ENCODE measurements at places on chromosomes 1 and 21.

- DNase-seq = no peak
Measured at GRCh38 chr1:113392541-113393128, 2.3 kb downstream of the MAGI3 start.

GRCh38 chr1:84089867-84090266, 54.2 kb upstream of the PRKACB start:
- DNase-seq = no peak

DNA sequence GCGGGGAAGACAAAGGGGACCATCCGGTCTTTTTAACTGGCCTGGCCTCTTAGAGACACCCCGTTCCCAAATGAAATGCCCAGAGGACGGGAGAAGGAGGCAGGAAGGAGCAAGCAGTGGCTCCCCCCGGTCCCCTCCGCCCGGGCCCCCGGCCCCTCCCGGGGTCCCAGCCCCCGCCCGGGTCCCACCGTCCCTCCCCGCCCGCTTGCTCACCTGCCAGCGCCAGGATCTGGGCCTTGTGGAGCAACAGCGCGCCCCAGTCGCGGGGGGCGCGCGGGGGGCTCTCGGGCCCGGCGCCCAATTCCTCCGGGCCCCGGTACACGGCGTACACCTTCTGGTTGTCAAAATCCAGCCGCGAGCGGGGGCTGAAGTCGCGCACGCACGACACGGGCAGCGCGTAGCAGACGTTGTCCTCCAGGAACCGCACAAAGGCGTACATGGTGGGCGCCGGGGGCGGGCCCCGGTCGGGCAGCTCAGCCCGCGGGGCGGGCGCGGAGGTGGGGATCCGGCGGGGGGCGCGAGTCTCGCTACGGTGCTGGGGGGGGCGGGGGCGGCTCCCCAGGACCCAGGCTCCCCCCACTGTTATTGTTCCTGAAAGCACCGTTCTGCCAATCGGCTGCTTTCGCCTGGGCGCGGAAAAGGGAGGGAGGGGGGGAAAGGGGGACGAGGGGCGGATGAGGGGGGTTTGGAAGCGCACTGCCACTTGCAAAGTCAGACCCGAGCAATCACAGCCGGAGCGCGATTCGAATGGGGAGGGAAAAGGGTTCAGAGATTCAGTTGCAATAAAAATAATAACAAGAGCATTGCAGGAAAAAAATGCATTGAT, at the start of gene BEND5:
TSS of gene BEND5 (minus strand) at position 499 of the 826 bp plus-strand sequence. CDS start at position 439, 60 bp downstream.
- DNase-seq = peak; percentile 70

DNA sequence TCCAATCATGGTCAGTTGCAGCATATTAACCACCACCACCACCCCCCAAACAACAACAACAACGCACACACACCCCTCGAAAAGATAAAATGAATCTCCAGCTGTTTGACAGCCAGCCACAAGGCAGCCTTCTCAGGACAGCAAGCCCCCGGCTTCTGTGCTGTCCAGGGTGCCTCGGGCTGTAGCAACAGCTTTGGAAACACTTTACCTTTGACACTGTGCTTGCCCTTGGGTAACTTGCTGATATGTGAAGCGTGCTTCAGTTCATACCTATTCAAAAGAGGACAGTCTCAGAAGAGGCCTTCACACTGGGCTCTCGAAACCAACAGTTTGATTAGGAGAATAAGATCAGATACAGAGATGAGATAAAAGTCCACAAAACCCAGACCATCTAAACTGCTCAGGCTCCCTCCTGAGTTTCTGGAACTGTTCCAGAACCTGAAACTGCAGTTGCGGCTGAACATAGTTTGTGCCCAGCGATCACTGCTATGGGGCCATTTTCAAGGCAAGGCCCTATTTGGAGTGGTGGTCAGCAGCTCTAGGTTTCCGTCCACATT, 44.9 kb downstream of the PARP1 start:
- DNase-seq = no peak

DNA sequence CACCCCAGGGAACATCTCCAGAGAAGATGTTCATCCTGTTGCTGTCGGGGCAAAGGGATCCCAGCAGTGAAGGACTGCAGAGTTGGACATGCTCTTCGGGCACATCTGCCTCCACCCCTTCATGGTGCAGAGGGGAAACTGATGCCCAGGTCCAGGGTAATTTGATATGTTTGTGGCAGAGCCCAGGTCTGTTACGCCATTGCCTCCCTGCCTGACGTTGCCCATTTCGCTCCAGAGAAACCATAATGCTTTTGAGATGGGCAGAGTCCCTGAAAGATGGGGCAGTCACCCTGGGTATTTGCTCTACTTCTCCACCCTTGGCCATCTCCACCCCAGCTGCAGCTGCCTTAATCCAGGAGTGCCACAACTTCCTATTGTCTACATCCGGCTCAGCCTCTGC, 290.4 kb upstream of the POU3F1 start:
- DNase-seq = no peak

DNA sequence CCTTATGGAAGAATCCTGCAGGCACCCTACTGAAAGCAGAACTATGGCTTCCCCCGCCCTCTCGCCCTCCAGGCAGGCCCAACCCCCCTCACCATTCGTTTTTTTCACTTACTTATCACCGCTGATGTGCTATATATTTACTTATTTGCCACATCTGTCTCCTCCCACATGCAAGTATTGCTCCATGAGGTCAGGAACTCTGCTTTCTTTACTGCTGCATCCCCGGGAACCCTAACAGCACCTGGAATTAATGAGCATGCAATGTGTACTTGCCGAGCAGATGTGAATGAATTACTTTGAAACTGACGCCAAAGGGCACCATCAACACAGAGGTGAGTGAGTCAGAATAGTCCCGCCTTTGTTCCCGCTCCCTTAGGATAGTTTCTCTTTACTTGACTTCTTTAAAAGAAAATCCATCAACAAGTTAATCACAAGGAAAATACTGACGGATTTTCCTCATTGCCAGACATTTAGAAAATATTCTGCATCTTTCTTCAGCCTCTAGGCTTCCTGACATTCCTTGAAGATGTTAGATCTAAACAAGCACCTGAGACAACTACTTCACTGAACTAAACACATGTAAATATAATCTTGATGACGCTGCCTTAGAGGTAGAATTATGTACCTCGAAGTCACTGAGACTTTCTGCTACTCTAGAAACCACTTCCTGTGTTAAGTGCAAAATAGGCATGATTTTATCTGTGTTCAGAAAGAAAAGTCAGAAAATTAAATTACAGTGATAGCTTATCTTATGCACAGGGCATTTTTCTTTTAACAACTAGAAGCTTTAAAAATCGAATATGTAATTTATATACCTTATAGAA, 17.5 kb upstream of the RAB4A start:
- DNase-seq = no peak

GRCh38 chr21:14740692-14741091, 194.6 kb upstream of the SAMSN1 start:
- DNase-seq = no peak

- DNase-seq = peak; percentile 16
Measured at GRCh38 chr1:26471498-26472319, 531 bp upstream of the HMGN2 start.

DNA sequence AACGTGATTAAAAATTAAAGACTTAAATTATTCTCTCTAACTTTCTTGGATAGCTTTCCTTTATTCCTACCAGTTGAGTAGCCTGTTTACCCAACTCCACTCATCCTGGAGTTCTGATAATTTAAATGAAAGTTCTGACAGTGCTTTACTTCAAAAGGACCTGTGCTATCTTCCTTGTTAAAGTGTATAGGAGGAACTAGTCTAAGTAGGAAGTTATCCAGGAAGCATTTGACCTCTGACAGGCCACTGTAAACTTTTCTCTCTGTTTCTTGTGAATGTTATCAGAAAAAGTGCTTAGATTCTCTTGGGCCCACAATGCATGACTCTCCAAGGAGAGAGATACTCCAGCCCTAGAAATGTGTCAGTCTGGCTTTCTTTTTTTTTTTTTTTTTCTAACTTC, 9.2 kb downstream of the UAP1 start:
- DNase-seq = no peak

GRCh38 chr1:31485166-31485565, 72.2 kb downstream of the SERINC2 start:
- DNase-seq = no peak

GRCh38 chr21:26060335-26061115, 110.0 kb downstream of the APP start:
- no peak for DNase-seq

DNA sequence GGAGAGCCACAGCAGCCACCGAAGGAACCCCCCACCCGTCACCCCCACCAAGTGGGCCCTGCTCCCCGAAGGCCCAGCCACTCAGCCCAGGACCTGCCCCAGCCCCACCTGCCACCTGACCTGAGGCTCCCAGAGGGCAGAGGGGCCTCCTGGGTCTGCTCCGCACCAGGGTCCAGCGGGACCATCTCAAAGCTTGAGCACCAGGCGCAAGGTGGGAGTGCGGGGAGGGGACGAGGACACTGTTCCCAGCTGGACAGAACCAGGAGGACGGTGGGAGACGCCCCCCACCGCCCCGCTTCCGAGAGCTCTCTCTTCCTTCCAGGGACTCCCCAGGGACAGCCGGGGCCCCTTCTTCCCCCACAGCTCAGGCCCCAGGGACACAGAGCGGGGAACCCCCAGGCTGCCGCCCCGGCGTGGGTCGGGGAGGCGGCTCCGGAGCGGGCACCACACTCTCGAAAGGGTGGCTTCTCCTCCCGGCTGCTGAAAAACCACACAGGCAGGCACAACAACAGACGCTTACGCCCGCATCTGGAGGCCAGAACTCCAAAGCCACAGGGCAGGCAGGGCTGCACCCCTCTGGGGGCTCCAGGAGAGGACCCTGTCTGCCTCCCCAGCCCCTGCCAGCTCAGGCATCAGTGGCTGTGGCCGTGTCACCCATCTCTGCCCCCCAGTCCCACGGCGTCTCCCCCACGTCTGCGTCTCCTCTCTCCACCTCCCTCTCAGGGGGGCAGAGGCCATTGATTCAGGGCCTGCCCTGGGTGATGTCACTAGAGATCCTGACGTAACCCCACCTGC, 1.9 kb upstream of the TTLL10 start:
- DNase-seq = no peak

- DNase-seq = no peak
Measured at GRCh38 chr1:229238231-229238630, 32.7 kb upstream of the RAB4A start.

DNA sequence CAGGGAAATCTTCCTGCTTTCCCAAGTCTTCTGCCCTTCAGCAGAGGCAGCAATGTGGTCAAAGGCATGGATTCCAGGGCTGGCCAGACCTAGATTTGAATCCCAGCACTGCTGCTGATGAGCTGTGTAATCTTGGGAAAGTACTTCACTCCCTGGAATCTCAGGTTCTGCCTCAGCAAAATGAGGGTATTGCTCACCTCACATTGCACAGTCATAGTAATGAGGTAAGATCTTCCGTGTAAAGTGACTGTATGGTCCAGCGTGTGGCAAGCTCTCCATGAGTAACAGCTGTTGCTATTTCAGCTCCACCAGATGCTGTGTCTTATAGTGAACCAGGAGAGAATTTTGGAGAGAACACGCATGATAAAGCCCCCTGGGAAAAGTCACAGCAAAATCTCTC, 56.1 kb upstream of the F3 start:
- DNase-seq = no peak

GRCh38 chr1:178496410-178497135, at the start of gene CLEC20A:
Gene CLEC20A, minus strand, starts transcription at chr1:178496964. Its CDS starts 25 bp downstream, at chr1:178496939.
- no peak for DNase-seq

DNA sequence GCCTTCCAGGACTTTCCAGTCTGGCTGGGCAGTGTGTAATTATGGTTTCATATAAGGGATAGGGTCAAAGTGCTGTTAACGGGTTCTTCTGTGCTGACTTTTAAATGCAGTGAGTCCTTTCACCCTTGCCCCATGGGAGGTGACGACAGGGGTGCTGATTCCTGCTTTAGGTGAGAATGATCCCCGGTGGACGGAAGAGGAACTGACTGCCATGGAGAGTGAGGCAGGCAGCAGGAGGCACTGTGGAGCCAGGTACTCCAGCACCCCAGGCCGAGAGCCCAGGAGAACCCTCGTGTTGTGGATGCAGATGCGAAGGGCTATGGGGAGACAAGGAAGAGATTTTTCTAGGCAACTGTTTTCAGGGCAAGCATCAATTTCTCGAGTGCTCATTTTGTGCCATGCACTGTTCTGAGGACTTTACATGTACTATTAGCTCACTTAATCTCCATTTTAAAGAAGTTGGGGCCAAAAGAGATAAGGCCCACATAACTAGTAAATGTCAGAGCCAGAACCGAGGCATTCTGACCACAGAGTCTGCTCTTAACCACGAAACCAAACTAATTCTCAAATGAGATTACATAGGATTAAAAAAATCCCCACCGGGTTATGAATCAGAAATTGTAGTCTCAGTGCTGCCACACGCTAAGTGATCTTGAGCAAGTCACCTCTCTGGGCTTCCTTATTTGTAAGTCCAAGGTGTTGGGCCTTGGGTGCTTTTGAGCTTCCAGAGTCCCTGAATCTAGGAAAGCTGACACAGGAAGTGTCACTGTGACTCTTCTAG, 28.2 kb downstream of the STPG1 start:
- DNase-seq = peak; percentile 31

- peak; percentile 53 for DNase-seq
Measured at GRCh38 chr1:225879521-225880221, 2.5 kb downstream of the TMEM63A start.

DNA sequence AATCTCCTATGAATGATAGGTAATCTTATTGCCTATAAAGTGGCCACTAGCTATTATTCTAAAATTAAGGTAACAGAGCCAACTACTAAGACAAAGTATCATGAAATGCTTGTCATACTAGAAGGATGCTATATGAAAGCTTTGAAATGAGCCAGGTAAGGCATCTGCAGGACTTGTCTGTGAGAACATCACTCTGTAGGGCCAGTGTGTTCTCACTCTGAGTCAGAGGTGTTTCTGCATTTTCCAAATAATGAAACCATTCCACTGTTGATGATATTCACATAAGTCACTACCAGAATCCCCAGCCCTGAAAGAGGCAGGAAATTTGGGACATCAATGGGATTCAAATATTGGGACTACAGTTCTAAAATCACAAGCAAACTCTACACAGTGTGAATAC, 25.8 kb upstream of the GBP5 start:
- no peak for DNase-seq

- DNase-seq = no peak
Measured at GRCh38 chr1:10528066-10529014, 53.6 kb downstream of the PEX14 start.

DNA sequence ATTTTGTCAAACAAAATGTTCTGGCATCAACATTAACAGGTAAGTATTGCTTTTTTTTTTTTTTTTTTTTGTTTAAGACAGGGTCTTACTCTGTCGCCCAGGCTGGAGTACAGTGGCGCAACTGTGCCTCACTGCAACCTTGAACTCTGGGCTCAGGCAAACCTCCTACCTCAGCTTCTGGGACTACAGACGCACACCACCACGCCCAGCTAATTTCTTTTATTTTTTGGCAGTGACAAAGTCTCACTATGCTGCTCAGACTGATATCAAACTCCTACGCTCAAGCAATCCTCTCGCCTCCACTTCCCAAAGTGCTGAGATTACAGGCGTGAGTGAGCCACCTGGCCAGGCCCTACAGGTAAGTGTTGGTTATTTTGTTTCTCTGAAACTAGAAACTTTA, 2.4 kb downstream of the TUT4 start:
- no peak for DNase-seq

DNA sequence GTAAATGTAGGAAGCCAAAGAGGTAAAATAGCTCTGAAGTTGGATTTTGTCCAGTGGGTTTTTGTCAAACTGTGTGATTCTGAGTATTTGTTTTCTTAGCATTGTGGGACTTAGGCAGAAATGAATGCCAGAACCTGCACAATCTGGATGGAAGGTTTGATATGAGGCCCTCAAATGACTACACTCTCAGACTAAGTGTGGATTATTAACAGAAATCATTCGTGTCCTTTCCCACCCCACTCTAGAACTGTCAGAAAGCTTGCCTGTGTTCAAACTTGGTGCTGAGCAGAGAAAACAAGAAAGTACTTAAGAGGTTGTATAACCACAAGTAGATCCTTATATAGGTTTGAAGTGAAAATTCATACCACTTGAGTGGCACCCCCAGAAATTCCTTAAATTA, 88.5 kb downstream of the WDR3 start:
- DNase-seq = no peak

GRCh38 chr1:38060498-38060897, 13.9 kb upstream of the POU3F1 start:
- no peak for DNase-seq

Measured in T-cell (primary cell).